Activated T-cell treated with anti-CD3 and anti-CD28 coated beads, Interleukin-2, amount 50 U/mL, for 48 hours (primary cell): ENCODE measurements at places on chromosomes 12 and 14.

DNA sequence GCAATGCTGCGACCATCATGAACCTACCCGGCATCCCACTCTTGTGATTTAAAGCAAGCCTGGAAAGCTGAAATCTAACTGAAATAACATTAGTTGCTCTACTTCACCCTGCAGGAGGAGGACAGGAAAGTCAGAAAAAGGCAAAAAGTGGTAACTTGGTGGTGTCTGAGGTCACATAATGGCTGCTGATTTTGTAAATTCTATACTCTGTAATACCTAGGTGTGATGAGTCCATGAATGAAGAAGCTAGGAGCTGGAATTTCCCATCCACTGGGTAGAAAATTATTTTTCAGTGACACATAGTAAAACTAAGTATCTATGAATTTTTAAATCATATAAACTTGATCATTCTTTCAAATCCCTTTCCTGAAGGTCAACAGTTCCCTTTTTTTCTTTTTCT, 183.8 kb downstream of the FOXN3 start:
- DNase-seq: no peak

DNA sequence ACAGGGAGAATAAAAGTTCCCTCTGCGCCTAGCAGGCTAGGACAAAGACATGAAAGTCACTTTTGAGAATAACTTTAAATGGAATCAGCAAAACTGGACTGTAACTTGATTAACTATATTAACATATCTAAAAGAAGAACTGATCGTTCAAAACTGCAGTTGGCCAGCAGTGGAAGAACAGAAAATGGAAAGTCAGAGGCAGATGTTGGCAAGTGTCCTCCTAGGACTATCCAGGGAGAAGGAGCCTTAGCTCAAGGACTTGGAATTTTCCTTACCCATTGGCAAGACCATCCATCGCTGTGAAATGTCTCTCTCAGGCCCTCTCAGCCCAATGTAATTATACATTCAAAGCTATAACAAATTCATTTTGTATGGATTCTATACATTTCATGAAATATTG, 419.7 kb downstream of the ATP23 start:
- no peak for DNase-seq

DNA sequence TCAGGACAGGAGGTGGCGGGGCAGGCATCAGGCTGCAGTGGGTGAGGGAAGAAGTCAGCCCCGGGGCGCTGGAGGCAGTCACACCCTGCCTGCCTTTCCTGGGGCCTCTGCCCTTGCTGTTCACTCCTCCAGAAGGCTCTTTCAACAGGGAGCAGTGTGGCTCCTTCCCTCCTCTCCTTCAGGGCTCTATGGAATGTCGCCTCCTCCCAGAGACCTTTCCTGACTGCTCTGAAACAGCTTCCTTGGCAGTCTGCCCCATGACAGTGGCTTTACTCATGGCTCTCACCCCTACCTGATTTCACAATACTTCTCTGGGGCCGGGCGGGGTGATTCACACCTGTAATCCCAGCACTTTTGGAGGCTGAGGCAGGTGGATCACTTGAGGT, 7.1 kb downstream of the RHOF start:
- peak; percentile 76 for DNase-seq

GRCh38 chr12:126770188-126770587, 1496.8 kb upstream of the TMEM132C start:
- no peak for DNase-seq

GRCh38 chr14:56189307-56189706, 71.1 kb downstream of the PELI2 start:
- no peak for DNase-seq

- DNase-seq: no peak
Measured at GRCh38 chr12:88698471-88698870, 118.2 kb upstream of the KITLG start.

DNA sequence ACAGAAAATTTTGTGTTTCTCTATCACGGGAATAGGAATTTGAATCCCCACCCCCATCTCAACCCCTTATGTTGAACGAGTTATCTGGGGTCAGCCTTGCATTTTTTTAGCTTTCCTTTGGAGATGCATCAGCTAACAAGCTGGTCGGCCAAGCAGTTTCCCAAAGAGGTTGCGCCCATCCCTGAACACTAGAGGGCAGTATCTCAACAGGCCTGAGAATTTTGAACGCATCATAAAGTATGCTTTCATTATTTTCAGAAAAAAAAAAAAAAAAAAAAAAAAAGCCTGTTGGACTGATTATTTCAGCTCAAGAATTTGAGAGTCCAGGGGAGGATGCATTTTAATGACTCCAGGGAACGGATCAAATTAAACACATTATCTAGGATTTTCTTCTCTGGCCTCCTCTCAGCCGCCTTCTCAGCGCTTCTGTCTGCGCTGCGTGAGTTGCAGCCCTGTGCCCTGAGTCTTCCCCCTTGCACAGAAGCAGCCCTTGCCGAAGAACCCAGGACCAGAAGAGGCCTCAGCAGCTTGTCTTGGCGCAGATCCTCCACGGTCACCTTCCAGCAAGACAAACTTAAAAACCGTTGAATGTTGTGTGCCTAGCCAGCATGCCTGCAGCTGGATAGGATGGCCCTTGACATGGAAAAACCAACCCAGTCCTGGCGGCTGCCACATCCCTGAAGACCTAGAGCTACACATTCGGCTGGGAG, 76.6 kb upstream of the GZMB start:
- DNase-seq: peak; percentile 73

GRCh38 chr12:47860279-47860841, 40.7 kb upstream of the HDAC7 start:
- peak; percentile 70 for DNase-seq

GRCh38 chr14:99602788-99603415, 1.1 kb downstream of the CCDC85C start:
- DNase-seq: no peak

DNA sequence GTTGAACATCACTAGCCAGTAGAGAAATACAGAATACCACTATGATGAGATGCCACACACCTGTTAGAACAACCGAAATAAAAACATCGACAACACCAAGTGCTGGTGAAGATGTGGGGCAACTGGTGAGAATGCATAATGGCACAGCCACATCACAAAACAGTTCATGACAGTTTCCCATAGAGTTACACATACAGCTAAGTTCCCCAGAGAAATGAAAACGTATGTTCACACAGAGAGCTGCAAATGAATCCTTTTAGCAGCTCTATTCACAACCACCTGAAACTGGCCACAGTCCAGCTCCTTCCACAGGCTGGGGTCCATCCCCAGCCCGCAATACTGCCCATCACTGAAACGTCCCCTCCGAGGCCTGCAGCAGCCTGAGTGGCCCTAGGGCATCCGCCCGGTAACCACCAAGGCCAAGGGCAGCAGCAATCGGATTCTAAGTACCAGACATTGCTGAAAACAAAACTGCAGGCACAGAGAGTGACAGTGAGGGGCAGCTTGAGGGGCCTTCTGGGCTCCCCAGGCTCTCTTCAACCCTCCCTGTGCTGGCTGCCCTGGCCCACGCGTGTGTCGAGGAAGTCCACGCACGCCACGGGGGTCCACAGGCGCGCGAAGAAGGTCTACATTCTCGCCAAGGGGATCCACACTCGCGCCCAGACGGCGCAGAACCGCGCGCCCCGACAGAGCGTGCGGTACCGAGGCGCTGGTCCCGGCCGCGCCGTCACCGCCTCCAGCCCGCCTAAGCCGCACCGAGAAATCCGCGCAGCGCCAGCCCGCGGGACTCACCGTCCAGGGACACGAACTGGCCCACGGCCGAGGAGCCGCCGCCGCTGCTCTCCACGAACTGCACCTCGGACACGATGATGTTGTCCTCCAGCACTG, 903 bp downstream of the BRF1 start:
- peak; percentile 50 for DNase-seq

GRCh38 chr14:22427771-22428231, 161.2 kb downstream of the DAD1 start:
- DNase-seq: no peak

GRCh38 chr14:36720657-36721056, 59.0 kb downstream of the PAX9 start:
- no peak for DNase-seq

DNA sequence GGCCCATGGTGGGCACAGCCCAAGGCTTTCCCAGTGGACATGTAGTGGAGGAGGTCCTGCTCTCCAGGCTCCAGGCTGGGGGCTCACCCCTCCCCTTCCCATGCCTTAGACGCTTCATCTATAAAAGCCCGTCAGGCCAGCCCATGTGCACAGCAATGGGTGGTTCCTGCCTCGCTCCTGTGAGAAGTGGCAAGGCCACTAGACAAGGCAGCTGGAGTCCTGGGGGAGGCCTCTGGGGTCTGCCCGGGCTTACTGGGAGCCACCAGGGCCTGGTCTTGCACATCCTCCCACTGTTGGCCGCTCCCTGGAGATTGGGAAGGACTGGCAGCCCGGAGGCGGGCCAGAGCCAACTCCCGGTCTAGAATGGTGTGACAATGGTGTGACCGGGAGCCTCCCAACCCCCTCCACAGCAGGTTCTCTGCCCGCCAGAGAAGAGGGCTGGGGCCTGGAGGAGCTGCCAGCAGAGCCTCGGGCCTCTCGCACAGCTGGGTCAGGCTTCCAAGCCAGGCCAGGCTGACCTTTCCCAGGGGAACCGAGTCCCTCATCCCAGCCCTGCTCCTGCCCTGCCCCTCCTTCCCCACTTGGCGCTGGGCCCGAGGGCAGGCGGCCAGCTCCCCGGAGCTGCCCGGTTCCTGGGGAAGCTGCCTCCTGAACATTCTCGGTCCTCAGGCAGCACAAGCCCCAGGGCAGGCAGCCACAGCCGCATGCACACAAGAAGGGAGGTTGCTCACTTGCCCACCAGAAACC, 97.9 kb downstream of the RFLNA start:
- DNase-seq: no peak

GRCh38 chr14:76919431-76920330, 93.5 kb downstream of the LRRC74A start:
- DNase-seq: no peak

DNA sequence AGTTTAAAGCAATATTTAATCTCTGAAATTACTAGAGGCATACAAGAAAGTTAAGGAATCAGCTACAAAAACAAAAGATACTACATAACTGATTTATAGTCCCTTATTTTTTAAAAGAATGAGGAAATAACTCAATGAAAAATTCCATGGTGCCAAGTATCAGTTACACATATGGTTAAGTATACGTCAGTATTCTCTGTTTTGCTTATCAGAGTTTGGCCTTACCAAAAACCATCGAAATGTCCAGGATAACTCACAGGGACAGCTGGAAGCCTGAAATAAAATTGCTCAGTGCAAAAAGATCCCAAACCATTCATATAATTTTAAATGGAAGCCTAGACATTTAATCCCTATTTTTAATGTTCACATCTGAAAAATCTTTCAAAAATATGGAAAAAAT, 3.6 kb downstream of the CFL2 start:
- no peak for DNase-seq

- no peak for DNase-seq
Measured at GRCh38 chr12:45637706-45638105, 91.8 kb upstream of the ARID2 start.

DNA sequence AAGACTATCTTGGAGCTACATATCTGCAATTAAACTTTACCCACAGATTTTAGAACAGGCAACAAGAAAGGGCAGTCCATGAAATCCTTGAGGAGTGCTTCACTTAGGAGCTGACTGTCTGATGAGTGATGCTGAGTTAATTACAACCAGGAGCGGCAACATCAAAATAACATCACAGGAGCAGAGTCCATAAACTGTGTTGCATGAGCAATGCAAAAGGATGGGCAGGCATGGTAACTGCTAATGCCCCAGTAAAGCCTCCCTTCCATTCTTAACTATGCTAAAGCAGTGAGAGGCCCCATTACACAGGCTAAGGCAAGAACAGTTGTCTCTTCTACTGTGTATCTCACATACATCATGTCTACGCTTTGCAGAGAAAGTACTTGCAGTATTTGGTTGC, 156.6 kb downstream of the PAX9 start:
- DNase-seq: no peak

GRCh38 chr12:114904254-114905003, 220.5 kb upstream of the TBX3 start:
- DNase-seq: no peak

- no peak for DNase-seq
Measured at GRCh38 chr12:95615749-95616148, 64.5 kb upstream of the USP44 start.

DNA sequence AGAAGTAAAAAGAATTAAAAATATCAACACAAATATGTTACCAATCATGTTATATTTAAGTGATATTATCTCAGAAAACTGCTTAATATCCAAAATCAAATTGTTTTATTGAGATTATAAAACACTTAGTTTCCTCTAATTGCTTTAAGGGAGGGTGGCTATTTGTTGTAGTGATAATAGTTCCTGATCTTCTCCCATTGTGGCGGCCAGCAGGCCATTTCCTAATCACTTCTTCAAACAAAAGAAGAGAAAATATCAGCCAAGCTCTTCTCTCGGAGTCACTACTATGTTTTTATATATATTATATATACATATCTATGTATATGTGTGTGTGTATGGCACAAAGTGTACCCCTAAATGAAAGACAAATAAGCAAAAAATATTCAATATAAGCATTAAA, 31.5 kb downstream of the ERO1A start:
- DNase-seq: no peak

DNA sequence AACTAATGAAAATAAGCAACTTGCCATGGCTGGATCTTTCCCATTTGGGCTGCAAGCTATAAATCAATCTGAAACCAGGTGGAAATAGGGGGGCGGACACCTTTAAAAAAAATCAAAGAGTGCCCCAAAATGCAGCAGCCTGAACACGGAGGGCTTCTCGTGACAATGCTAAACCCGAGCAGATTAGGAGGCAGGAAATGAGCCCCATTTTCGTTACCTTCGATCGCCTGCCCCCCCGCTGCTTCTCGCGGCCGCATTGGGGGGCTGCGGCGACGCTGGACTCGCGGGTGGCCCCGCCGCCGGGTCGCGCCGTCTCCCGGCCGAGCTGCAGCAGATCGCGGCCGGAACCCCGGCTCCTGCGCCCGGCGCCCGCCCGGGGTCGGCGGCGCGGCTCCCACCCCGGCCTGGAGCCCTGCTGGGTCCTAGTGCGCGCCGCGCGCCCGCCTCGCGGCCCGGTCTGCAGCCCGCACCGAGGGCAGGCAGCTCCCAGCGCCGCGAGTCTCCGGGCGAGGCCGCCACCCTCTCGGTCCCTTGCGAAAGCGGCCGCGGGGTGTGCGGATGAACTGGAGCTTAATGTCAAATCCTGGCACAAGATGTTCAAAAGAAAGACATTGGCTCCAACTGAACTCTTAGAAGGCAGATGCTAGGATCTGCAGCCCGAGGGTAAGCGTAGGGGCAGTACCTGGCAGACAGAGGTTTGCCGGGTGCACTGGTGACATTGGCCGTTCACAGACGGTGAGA, 201.9 kb upstream of the FOXN3 start:
- peak; percentile 85 for DNase-seq

GRCh38 chr14:22606380-22606779, 8.3 kb downstream of the ABHD4 start:
- no peak for DNase-seq

DNA sequence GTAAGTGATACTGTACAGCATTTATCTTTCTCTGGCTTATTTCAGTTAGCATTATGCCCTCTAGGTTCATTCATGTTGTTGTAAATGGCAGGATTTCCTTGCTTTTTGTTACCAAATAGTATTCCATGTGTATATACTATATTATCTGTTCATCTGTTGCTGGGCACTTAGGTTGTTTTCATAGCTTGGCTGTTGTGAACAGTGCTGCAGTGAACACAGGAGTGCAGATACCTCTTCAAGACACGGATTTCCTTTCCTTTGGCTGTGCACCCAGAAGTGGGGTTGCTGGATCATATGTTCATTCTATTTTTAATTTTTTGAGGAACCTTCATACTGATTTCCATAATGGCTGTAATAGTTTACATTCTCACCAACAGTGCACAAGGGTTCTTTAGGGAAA, 21.5 kb downstream of the EP400 start:
- DNase-seq: no peak
